ENCODE measurements at places on chromosomes 1 and 21.

- no peak for DNase-seq
Observed at GRCh38 chr1:205972081-205972480, 28.8 kb upstream of the SLC26A9 start.

- no peak for DNase-seq
Observed at GRCh38 chr21:42455196-42455595, 40.8 kb downstream of the RSPH1 start.

- no peak for DNase-seq
Observed at GRCh38 chr1:27519331-27520258, 29.6 kb upstream of the WASF2 start.

- peak; percentile 28 for DNase-seq
Observed at GRCh38 chr1:24643363-24644099, 429 bp downstream of the SRRM1 start.

- DNase-seq: no peak
Observed at GRCh38 chr1:169924063-169924462, 30.4 kb upstream of the SCYL3 start.

DNA sequence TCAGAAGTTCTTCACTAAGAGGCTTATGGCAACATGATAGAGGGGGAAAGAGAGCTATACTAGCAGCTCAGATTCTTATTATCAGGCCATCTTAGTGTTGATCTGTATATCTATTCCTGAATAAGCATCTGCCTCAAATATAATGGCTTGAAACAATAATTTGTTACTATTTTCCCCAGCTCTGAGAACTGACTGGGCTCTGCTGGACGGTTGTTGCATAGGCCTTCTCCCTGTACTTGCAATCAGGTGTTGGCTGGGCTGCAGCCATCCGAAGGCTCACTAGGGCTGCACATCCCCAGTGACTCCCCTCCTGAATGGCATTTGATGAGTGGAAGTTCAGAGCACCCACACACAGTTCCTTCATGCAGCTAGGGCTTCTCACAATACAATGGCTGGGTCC, 116.0 kb downstream of the PROX1 start:
- no peak for DNase-seq

- no peak for DNase-seq
Observed at GRCh38 chr1:91080650-91081049, 58.8 kb upstream of the ZNF644 start.

DNA sequence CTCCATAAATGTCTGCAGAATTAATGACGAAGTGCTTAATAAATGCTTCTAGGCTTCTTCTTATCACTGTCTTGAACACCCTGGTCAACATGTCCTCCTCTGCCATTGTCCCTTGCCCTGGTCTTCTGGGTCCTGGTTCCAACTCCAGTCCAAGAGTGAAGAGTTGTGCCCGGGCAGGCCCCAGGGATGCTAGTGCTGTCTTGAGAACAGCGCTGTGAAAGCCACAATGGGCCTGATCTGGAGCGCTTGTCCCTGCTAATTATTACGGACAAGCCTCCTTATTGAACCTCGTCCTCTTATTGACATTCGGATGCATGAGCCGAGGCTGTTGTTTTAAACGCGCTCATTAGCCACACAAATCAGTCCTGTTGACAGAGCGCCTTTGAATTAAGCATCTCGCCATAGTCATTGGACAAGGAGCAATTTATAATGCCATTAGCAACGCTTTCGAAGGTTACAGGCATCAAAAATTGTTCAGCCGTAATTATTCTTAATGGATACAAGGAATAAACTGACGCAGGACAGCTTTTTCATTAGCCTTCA, 211.6 kb upstream of the POU3F1 start:
- DNase-seq: no peak

DNA sequence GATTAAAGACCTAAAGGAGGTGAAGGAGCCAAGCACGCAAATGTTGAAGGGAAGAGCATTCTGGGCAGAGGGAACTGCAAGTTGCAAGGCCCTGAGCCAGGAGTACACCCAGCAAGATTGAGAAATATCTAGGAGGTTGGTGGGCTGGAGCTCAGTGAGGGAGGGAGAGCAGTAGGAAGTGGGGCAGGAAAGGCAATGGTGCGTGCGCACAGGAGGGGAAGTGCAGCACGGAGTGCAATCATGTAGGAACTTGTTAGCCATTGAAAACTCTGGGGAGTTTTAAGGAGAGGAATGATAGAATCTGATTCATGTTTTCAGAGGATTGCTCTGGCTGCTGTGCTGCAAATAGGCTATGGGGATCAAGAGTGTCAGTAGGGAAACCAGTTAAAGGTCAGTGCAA, 13.2 kb upstream of the IGSF3 start:
- no peak for DNase-seq

DNA sequence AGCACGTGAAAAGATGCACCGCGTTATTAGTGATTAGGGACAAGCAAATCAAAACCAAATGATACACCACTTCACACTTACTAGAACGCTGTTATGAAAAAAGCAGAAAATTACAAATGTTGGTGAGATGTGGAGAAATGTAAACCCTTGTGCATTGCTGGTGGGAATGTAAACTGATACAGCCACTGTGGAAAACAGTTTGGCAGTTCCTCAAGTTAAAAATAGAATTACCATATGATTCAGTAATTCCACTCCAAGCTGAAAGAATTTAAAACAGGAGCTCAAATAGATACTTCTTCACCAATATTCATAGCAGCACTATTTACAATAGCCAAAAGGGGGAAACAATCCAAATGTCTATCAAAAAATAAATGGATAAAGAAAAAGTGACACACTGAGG, 10.3 kb upstream of the EVI5 start:
- no peak for DNase-seq

GRCh38 chr1:246709196-246709595, 15.0 kb upstream of the SCCPDH start:
- no peak for DNase-seq

DNA sequence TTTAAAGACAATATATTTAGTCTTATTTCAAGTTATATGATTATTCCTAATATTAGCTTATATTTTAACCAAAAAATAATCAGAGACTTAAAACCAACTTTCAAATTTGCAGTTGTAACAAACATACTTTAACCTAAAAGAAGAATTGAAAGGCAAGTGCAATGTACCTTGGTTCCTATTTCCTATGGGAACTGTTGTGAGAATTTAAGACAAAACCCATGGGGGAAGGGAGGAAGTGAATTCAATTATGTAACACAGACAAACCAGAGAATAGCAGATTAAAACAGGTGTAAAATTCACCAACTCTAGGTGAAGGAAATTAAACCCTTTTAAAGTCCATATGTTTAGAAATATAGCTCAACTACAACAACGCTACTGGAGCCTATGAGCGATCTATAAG, 22.6 kb upstream of the CR2 start:
- DNase-seq: no peak

- peak; percentile 36 for DNase-seq
Observed at GRCh38 chr1:95197616-95198252, 36.3 kb upstream of the RWDD3 start.

DNA sequence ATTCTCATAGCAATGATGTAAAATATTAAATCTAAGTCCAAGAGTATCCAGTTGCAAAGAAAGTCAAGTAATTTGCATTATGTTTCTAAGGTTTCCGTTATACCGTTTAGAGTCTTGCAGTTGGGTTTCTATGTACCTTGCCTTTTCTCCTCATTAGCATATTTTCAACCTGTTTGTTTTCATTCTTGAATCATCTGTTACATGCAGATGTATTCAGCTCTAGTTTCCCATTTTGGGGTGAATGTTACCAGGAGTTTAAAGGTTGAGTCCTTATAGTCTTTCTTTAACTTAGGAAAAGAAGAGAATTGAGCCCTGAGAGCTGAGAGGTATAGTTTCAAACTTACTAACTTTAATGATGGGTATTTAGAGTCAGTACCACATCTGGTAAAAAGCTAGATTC, 139.9 kb downstream of the NFIA start:
- DNase-seq: no peak

DNA sequence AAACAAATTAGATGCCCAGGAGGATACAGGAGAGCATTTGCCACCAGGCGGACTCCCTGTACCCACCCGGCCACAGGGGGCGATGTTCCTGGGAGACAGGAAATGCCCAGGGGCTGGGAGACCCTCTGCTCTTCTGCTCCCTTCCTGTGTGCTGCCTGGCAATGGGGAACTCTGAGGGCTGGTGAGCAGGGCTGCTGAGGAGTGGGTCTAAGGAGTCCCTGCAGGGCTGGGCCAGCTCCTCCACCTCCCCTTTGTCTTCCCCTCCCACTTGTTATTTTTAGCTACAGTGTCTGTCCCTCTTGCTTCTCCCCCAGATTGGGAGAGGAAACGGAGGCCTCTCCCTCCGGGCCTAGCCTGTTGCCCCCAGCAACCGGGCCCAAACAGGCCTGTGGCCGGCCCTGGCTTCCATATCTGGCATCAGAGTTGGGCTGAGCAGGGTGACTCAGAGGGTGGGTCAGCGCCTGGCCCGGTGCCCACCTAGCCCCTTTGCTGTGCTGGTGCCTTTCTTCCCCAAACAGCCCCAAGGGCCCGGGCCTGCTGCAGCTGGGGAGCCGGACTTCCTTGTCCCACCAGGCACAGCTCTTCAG, 11.6 kb downstream of the LMNA start:
- DNase-seq: peak; percentile 92

DNA sequence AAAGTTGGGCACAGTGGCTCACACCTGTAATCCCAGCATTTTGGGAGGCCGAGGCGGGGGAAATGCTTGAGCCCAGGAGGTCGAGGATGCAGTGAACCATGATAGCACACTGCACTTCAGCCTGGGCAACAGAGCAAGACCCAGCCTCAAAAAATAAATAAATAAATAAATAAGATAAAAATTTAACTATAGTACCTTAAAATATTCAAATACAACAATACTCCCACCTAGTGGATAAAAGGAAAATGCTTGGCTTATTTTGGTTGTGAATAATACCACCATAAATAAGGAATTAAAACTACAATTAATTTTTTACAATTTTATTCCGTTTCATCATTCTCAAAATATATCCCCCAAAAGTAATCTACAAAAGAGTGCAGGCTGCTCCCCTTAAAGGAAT, 8.1 kb downstream of the PSMG1 start:
- DNase-seq: peak; percentile 31

GRCh38 chr1:114314098-114314497, 160.4 kb upstream of the SYT6 start:
- DNase-seq: no peak

- no peak for DNase-seq
Observed at GRCh38 chr1:232127190-232127589, 500.6 kb downstream of the DISC1 start.

GRCh38 chr1:165915480-165915879, 88.1 kb downstream of the UCK2 start:
- peak; percentile 10 for DNase-seq

DNA sequence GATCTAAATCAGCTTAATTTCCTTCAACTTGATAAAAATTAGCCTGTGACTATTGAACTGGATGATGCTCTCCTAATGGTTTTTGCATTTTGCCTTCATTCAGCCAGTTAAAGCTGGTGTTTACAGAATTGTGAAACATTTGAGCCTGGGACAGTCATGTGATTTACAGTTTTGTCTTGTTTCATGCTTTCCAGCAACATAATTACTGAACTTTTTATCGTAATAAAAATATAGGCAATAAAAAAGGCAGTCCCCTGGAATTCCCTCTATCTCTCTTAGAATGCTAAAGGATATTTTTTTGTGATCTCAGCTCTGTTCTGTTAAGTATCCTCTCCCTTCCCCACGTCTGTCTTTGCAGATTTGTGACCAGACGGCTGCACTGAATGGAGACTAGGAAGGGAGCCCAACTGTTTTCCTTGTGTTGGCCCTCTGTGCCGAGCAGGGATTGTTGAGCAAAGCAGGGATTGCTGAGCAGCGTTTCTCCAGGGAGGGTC, 70.3 kb upstream of the RGL1 start:
- DNase-seq: no peak

DNA sequence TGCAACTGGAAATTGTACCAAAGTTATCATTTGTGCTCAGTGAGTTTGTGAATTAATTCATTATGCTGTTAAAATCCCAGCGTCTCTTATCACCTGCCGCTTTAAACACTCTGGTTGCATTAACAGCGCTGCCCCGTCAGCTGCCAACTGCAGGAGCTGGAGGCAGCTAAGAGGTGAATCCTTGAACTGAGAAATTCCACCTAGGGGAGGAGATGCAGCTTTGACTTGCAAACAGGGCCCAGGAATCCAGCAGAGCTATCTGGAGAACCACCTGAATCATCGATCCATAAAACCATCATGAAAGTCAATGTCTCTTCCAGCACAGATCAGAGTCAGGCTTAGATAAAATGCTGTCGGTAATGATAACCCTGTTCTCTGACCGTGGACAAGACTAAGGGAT, 140.7 kb upstream of the PTBP2 start:
- no peak for DNase-seq

GRCh38 chr1:156499194-156499841, 1.3 kb downstream of the MEF2D start:
- peak; percentile 38 for DNase-seq

DNA sequence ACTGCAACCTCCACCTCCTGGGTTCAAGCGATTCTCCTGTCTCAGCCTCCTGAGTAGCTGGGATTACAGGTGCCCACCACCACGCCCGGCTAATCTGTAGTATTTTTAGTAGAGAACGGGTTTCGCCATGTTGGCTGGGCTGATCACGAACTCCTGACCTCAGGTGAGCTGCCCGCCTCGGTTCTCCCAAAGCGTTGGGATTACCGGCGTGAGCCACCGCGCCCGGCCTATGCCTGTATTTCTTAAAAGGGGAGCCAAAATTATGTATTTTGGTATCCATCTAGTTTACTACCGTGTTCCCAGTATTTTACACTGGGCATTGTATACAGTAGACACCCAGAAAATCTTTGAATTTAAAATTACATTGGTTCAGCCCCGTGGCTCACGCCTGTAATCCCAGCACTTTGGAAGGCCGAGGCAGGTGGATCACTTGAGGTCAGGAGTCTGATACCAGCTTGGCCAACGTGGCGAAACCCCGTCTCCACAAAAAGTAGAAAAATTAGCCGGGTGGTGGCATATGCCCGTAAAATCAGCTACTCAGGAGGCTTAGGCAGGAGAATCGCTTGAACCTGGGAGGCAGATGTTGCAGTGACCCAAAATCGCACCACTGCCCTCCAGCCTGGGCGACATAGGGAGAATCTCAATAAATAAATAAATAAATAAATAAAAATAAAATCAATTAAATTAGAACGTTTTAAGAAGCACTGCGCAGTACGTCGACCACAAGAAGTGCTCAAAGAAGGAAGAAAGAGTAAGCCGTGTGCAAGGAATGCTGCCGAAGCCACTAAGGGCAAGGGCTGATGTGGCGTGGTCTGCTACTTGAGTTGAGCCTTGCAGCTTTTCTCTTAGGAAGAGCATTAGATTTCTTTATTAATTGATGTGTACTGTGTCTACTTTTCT, 1.5 kb upstream of the THRAP3 start:
- no peak for DNase-seq

Data from hematopoietic multipotent progenitor cell treated with erythropoietin and hydrocortisone succinate and interleukin-3 and kit ligand, for 17 days (in vitro differentiated cells).